ENCODE measurements at places on chromosomes 11 and 22.

DNA sequence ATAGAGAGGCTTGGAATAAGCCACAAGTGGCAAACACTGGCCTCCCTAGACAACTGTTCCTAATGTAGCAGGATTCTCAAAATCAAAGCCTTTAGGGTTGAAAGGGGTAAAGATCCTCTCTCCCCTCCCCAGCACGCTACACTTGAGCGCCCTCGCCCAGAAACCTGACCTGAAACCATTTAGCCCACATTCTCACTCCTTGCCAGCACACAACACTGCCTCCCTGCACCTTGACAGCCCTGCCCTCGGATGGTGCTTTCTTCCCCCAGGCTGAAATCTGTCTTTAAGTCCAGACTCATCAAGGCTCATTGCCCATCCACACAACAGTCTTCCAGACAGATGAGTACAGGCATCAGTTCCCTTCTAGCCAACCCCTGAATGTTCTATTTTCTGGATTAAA is 26.5 kb downstream of the CWC15 start:
- DNase-seq, result no peak

DNA sequence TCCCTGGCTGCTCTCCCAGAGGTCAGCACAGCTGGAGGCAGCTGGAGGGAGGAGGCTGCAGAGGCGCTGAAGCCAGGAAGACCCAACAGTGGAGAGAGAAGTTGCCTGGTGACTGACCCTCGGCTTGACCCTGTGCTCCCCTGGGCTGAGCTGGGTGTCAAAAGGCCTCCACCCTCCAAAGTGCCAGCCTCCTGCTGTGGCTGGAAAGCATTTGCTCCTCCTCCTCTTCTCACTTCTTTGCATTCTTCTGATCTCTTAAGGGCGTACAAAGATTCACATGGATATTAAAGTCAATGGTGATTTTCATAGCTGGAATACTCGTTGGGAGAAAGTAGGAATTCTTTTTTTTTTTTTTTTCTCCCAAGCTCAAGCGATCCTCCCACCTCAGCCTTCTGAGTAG is 91.7 kb downstream of the MED15 start:
- DNase-seq, result no peak

- DNase-seq, result no peak
Measured at GRCh38 chr11:133841279-133842043, 3.9 kb downstream of the SPATA19 start.

GRCh38 chr22:30348809-30349208 is 7.9 kb downstream of the SF3A1 start:
- no peak for DNase-seq

DNA sequence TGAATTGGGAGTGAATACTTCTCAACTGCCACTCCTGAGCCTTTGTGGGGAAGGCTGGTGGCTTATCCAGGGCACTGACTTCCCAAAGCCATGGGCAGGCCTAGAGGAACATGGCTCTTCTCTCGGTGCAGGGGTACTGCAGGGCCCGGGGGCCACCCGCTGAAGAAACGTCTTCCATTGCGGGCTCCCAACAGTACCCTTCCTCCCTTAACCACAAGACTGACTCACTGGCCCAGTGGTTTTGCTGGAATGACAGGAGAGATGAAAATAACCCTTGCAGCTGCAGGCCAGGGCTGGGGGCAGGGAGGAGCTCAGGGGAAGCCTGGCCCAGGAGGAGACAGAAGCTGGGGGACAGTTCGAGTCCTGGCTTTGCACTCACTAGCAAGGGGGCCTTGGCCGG is 13.5 kb downstream of the TXN2 start:
- DNase-seq, result peak; percentile 97

DNA sequence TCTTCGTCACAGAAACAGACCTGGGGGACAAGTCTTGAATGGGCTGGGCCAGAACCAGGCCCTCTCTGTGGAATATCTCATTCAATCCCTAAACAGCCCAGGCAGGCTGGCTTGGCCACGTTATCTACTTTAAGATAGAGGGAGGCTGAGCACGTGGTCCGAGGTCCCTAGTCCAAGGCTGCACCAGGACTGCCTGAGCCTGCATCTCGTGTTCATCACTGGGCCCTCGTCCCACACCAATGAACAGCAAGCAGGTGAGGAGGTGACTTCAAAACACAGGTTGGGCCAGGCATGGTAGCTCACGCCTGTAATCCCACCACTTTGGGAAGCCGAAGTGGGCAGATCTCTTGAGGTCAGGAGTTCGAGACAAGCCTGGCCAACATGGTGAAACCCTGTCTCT is 20.3 kb upstream of the FGF3 start:
- DNase-seq, result no peak

DNA sequence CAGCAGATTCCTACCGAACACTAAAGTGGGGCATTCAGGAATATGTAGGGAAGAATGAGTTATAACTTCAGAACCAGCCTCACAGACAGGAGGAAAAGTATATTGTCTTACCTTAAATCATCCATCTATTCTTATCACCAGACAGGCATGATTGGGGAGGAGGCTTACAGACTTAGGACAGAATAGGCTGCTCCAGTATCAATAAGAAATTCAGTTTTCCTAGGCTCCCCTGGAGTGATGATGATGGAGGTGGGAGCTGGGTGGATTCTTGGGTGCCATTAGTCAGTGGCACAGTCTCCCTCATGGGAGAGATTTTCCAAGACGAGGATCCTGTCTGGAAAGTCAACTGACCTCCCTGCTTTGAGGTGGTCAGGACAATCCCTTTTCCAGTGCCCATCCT is 225.0 kb downstream of the AASDHPPT start:
- no peak for DNase-seq

GRCh38 chr22:46801331-46801811 is 38.9 kb downstream of the TBC1D22A start:
- no peak for DNase-seq

DNA sequence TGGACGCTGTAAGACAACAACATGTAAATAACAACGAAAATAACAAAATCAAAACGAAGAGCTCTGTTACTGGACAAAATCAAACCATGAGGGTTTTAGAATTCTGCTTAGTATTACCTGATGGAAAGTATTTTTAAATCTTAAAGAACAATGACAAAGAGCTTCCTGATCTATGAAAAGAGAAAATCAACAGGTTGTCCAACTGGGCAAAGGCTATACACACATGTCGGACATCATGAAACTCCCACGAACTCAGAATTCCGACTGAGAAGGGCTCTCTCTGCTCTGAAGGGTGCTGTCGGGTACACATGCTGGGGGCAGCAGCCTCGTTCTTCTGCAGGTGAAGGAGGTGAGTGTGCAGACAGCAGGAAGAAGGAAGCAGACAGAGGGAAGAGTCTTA is 25.8 kb downstream of the CERK start:
- no peak for DNase-seq

DNA sequence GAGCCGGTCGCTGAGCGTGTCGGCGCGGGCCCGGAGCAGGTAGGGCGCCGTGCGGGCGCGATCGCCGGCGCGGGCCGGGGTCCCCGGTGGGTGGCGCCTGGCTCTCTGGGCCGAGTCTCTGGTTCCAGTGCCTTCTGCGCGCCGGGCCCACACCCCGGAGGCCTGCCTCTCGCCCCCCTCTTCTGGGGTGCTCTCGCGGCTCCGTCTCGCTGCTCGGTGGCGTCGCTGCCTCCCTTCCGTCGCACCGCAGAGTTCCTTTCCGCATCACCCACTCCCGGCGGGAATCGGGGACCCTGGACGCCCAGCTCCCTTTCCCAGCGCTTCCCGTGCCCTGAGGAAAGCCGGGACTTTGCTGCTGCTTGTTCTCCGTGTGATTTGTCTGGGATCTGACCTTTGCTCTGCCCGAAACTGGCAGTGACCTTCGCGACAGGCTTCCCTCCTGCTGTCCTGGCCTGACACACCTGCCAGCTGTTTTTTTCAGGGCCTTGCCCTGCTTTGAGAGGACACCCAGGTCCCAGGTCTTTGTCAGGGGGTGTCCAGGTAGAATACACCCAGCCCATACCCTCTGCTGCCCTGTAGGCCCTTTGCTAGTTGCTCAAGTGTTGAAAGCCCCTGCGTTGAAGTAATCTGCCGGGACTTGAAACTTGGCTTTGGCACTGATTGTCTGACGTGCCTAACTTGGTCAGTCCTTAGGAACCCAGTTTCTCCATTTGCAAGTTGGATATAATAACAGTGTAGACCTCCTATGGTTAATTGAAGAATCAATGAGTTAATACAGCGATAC is 711 bp downstream of the FDX1 start:
- DNase-seq, result peak; percentile 61

DNA sequence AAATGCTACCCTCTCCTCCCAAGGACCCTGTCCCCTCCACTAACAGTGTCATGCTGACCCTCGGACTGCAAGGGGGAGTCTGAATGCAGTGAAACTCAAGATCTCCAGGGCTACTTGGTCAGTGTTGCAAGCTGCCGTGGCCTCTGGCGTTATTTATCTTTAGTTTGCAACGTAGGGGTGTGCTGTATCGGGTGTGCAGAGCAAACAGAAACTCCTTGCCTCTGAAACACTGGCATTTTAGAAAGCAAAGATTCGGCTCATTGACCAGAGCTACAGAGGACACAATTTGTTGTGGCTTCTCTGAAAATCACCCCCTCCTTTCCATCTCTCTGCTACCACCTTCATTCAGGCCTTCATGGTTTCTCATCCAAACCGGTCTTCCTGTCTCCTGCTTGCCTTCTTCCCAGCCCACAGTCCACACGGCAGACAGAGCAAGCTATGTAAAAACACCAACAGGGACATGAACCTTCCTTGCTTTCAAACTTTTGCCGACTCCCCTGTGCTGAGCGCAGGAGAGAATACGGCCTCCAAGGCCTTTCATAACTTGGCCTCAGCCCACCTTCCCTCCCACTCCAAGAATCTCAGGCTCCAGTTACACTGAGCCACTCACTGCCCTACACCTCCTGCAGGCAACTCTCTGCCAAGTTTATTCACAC is 14.9 kb downstream of the FZD4 start:
- DNase-seq, result peak; percentile 76

DNA sequence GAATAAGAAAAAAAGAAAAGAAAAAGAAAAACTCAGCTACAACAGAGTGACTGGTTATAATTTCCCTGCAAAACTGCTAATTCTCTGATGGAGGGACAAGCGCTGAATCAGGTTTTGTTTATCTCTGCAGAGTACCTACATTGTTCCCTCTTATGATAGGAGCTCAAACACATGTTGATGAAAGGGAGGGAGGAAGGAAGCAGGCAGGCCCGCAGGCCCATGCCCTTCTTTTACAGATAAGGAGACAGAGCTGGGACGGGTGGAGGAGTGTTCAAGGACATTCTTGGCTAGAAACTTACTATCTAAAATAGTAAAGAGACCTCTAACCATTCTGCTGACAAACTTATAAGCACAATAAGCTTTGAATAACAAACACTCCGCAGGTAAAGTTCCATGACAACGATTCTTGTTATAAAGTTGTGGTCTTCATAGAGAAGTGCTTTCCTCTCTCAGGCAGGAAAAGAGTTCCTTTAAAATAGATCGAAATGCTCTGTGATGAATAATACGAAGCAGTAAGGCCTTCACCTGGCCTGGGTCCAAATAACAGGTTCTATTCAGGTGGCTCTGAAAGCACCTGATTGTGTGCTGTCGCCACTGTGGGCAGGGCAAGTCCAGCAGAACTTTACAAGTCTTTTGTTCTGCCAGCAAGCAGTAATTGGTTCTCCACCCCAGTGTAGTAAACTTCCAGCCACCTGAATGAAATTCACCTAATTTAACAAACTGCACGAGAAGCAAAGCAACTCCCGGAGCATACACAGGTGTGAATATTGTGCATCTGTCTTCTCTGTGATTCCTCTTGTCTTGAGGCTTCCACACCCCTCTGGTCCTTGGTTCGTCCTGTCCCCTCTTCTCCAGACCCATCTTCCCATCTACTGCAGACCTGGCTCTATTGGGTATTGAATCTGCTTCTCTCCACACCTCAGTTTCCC is 15.3 kb upstream of the MICAL2 start:
- DNase-seq, result no peak

Measured in astrocyte of the hippocampus (primary cell).